ENCODE measurements at places on chromosomes 7 and 10.

DNA sequence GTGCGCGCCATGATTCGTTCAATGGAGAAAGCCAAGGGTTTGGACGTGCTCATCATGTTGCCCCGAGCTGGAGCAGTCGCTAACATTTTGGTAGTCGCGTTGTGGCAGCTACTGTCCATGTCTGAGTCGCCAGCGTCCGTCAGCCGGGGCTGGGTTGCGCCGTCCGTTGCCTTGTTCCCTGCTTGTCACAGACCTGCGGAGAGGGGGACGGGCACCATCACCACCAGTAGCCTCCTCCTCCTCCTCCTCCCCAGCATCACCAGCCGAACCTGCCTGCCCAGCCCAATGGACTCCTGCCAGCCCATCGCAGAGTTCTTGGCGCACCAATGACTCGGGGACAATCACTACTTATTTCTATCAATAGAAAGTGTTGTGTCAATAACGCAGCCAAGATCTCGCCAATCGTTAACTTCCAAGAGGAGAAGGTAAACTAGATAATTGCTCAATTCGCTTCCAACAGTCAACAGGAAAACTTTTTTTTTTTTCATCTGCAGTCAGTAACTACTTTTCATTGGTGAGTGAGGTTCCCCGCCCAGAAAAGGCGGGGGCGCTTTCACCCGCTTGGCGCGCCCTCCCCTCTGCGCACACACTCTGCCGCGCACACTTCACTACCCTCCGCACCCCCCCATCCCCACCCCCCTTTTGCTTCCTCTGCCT, at the start of gene FEZF1:
TSS of gene FEZF1 (minus strand) at position 432 of the 657 bp plus-strand sequence. CDS start at position 119, 313 bp downstream.
- peak; percentile 36 for DNase-seq

DNA sequence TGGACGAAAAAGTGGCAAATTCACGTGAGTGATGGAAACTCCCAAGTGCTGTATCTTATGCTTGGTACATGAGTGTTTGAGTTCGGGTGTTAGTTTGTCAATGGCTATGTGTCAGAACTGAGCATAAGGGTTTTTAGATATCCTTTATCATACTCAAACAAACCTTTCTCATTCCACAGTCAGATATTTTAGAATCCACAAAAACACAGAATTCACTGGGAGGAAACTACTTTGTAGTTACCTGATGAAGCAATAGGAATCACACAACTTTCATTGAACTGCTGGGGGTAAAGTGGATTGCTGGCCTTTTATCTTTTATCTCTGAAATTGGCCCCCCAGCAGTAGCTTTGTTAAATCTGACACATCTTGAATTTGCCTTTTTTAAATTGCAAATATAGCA, 64.0 kb downstream of the DKK1 start:
- DNase-seq = no peak

DNA sequence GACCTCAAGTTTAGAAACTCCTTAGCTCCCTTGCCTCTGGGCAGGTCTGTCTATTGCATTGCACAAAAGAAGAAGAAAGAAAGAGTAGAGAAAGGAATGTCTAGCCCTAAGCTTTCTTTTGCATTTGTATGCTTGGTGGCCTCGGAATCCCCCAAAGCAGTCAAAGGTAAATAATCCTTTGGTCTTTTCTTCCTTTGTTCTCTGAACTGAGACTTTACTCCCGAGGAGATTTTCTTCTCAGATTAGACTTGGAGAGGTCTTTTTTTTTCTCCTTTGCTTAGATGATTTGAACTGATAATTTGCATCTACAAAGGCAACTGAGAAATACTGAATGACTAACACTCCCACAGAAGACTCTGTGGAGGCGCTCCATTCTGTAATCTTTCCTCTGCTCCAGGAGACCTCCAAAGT, 93.2 kb downstream of the AKR1D1 start:
- DNase-seq = no peak

GRCh38 chr10:71797533-71798307, 24.4 kb upstream of the VSIR start:
- DNase-seq = no peak

- no peak for DNase-seq
Observed at GRCh38 chr10:93652857-93653256, 40.5 kb downstream of the PDE6C start.

DNA sequence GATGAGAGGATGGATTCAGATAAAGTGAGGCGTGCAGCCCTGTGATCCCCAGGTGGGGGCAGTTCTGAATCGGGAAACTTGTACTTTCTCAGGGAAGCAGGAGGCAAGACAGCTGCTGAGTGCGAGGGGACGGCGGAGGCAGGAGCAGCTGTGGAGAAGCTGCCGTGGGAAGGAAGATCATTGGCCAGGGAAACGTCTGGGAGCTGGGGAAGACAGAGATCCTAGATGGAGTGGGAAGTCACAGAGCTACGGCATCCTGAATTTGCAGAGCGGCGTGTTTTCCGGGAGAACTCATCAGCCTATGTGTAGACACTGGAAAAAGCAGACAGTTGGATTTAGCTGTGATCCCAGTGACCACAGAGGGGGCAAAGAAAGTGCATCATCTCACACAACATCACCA, 9.2 kb downstream of the PRKCQ start:
- no peak for DNase-seq

Data from T1000 (cell line).